ENCODE measurements at places on chromosomes 7 and 10.

GRCh38 chr10:125707541-125708468 is 11.7 kb upstream of the EDRF1 start:
- no peak for DNase-seq

DNA sequence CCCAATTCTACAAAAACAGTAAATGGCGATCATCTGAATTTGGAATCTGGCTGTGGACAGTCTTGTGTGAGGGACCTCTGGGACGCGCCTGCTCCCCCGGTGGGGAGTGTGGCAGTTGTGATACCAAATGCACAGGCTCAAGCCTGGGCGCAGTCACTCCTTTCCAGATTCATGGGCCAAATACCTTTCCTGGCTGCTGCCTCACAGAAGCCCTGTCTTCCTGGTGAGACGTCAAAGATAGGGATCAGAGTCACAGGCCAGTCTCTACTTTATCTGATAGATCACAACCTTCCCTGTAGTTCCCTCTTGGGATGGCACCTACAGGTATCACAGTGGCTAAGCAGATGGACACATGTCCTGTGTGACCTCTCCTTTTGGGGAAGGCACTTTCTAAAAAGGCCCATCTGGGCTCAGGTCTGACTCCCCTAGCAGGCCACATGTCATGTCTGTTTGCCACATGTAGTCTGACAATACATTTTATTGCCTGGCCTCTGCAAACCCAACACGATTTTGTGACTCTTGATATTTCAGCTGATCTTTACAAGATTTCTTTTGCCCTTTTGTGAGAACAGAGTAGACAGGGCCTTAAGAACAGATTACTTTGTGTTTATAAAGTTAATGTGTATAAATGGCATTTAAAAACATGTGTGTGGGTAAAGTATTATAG is 150.1 kb downstream of the SNX10 start:
- DNase-seq, result no peak

GRCh38 chr7:124914298-124914697 is 15.3 kb downstream of the POT1 start:
- no peak for DNase-seq

DNA sequence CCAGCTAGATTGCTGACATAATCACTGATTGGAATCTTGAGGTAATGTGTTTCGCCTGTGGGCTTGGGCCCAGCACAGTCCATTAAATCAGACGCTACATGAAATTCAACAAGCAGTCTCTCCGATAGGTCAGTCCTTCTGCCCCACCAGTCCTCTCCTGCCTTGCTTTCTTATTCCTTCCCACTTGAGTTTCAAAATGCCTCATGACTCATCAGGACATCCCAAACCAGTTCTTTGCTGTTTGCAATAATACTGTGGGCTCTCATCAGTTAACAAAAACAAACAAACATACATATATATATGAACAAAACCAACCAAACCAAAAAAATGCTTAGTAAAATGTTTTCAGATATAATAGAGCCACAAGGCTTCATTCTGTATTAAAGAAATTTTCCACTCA is 599.0 kb downstream of the SORCS1 start:
- no peak for DNase-seq

DNA sequence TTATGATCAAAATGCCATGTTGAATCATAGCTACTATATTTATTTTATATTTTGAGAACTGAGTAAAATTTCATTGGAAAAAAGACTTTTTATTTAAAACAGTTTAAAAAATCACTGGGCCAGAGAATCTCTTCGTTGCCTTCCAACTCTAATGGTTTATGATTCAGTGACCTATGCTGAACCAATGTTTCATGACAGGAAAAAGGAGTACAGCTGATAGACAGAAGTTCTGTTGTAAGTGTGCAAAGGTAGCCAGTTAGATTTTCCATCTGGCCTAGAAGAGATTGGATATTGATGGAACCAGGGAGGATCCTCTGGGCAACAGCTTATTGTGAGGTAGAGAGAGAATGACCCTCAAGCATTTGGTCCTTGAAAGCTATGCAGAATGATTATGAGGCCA is 745.8 kb downstream of the SUGCT start:
- DNase-seq, result no peak

DNA sequence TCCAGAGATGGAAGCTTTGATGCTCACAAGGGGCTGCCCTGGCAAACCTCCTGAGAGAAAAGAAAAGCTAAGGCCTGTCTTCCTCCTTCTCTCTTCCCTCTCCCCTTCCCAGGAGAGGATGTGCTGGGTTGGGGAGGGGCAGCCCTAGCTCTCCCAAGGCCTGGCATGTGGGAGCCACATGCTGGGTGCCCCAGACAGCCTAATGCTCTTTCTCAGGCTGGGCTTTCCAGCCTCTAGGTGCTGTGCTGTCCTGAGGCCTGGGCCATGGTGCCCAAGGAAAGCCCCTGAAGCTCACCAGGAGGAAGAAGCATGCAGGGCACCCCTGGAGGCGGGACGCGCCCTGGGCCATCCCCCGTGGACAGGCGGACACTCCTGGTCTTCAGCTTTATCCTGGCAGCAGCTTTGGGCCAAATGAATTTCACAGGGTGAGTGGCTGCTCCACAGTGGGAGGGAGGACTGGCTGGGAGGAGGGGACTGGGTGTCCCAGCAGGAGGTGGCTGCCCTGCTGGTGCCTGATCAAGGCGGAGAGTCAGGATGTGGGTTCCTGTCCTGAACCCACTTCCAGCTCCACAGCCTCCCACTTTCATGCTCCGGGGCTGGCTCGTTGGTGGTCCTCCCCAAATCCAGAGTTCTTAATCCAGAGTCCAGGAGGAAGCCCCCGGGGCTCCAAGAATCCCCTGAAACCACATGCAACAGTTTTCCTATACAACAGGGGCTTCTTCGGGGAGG is 1.7 kb downstream of the CPA5 start:
- DNase-seq, result no peak

- DNase-seq, result peak; percentile 82
These were observed 245.9 kb downstream of the MTERF1 start for GRCh38 chr7:91634485-91635177.

- no peak for DNase-seq
These were observed 182.4 kb downstream of the INHBA start for GRCh38 chr7:41520445-41520844.

DNA sequence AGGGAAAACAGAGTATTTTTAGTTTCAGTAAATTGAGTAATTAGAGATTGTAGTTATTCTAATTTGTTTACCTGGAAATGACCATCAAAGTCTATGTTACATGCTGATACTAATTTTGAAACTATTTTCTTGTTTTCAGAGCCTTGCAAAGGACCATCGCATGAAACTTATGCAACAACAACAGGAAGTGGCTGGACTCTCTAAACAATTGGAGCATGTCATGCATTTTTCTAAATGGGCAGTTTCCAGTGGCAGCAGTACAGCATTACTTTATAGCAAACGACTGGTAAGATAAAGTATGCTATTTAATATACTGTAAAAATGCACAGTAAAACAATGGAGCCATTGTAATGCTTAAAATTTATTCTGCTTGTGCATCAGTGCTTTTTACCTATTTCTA is 78.5 kb downstream of the TRIM24 start:
- DNase-seq, result no peak

GRCh38 chr7:150368884-150369747 is 494 bp downstream of the REPIN1 start:
- no peak for DNase-seq

DNA sequence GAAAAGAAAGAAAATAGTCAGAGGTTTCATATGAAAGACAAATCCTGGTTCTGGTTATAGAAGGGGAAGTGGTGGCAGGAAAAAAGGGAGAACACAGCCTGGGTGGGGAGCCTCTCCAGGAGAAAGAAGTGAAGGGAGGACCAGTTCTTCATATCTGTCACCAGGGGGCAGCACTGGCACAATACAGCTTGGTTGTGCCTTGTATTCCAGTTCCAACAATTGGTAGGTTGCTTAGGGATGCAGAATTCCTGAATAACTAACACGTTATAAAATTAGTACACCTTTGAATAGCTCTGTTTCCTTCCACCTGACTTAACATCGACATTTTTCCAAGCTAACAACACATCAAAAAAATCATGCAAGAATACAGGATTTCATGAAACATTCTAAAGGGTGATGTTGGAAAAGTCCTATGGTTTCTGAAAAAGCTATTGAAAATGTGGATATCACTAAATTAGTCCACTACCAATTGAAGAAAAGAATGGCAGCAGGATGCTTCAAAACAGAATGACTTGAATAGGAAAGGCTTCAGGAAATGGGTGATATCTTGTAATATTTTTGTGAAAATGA is 52.9 kb downstream of the CYP26A1 start:
- DNase-seq, result no peak

DNA sequence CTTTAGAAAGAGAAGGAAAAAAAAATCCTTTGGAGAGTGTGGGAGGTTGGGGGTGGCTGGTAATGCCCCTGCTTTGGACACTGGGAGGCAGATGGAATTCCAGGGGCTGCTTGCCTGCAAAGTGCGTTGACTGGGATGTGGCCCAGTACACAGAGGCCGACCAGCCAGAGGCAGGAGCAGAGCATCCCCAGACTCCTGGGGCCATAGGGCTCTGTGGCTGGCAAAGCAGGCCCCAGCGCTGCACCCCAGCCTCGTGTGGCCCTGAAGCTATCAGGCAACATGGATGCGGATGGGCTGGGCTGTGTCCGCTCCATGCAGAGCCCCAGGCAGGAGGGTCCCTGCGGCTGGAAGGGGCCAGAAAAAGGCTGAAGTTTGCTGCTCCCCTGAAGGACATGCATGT is 361.6 kb upstream of the FZD8 start:
- no peak for DNase-seq

GRCh38 chr10:121076776-121077715 is 225.9 kb downstream of the WDR11 start:
- DNase-seq, result no peak

- no peak for DNase-seq
These were observed 318.7 kb downstream of the BBS9 start for GRCh38 chr7:33448035-33448434.

DNA sequence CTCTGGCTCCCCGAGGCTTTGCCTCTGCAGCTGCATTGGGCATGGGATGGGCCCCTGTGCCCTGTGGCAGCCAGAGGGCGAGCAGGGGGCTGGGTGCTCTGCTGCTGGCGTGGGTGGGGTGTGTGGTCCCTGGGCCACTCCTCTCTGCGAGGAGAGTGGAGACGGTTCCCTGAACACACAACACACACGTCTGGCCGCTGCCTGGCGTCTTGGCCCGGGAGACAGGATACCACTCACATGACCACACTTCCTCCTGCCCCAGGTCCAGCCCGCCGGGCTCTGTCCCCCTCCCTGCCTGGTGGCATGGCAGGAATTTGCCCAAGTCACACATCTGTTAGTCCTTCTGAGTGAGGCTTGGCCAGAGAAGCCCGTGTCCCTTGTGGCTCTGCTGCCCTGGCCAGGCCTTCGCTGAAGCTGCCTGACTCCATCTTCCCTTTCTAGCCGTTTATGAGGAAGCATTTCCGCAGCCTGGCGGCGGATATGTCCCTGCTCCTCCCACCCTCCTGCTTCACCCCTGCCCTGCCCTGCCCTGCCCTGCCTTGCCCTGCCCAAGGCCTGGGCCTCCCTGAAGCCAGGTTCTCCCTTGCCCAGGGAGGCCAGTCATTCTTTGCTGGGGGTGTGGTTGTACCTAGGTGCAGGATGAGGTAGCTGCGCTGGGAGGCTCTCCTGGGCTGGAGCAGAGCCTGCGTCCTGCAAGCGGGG is 3.0 kb downstream of the BRI3 start:
- DNase-seq, result no peak

DNA sequence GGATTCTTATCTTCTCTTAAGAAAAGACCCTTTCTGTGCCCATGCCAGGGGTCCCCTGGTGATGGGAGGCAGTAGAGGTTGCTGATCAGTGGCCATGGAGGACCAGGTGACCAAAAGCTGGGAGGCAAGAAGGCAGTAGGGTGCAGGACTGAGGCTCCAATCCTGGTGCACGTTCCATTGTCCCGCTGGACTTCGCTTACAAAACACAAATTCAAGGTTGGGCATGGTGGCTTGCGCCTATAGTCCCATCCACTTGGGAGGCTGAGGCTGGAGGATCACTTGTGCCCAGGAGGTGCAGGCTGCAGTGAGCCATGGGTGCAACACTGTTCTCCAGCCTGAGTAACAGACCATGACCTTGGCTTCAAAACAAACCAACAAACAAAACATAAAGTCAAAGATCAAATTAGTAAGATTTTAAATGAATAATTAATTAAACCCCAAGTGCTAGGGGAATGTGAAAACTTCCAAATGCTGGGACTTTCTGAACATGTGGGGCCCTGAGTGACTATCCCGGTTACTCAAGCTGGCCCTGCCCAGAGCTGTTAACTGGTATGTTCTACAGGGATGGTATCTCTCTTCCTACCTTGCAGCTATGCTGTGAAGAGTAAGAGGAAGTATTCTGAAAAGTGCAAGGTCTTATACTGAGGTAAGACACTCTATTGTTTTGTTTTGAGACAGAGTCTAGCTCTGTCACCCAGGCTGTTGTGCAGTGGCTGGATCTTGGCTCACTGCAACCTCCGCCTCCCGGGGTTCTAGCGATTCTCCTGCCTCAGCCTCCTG is 97.6 kb downstream of the LYZL2 start:
- DNase-seq, result no peak

- no peak for DNase-seq
These were observed 67.9 kb downstream of the ZNF783 start for GRCh38 chr7:149329766-149330334.

DNA sequence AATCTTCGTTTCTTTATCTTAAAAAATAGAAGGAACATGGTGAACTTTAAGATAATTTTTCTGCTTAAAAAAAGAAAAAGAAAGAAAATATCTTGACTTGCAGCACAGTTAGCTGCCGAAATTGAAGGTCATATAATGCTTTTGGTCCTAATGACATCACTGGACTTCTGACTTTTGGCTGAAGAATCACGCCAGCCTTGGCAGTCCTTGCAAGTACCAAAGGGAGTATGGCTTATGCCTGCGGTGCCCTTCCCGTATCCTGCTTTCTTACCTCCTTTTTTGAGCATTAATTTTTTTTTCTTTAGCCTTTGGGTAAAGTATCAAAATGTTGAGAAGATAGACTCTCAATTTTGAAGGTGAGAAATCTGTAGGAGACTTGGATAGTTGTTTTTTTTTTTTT is 7.0 kb downstream of the BMPR1A start:
- no peak for DNase-seq

DNA sequence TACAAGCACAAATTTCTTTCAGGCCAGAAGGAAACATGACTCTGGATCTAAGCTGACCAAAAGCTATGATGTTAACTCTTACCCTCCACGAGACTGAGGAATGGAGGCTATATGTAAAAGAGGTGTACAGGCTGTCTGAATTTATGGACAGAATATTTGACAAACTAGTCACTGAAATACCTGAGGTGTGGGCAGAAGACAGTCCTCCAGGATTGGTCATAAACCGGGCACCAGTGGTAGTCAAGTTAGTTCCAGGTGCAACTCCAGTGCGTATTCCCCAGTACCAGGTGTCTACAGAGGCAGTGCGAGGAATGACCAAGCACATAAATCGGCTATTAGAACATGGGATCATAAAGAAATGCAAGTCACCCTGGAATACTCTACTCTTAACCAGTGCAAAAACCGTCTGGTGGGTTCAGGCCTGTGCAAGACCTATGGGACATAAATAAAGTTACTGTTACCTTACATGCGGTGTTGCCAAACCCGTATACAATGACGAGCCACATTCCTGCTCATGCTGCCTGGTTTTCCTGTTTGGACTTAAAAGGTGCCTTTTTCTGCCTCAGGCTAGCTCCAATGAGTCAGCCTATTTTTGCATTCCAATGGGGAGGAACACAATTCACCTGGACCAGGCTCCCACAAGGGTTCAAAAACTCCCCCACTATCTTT is 6.7 kb upstream of the CYREN start:
- DNase-seq, result no peak

Data from SHP77 (cell line).